Activated CD4-positive, alpha-beta T cell treated with anti-CD3 and anti-CD28 coated beads, Interleukin-2, amount 50 U/mL, for 16 hours (primary cell): ENCODE measurements at places on chromosomes 13 and 19.

- no peak for DNase-seq
These were observed 54.5 kb downstream of the RCBTB2 start for GRCh38 chr13:48478391-48478790.

- DNase-seq = no peak
These were observed 600 bp downstream of the AP1M1 start for GRCh38 chr19:16198370-16198651.

GRCh38 chr13:79386125-79386826, 19.8 kb downstream of the RBM26 start:
- DNase-seq = peak; percentile 49

- DNase-seq = no peak
These were observed 96.2 kb downstream of the SUCLA2 start for GRCh38 chr13:47904891-47905290.

DNA sequence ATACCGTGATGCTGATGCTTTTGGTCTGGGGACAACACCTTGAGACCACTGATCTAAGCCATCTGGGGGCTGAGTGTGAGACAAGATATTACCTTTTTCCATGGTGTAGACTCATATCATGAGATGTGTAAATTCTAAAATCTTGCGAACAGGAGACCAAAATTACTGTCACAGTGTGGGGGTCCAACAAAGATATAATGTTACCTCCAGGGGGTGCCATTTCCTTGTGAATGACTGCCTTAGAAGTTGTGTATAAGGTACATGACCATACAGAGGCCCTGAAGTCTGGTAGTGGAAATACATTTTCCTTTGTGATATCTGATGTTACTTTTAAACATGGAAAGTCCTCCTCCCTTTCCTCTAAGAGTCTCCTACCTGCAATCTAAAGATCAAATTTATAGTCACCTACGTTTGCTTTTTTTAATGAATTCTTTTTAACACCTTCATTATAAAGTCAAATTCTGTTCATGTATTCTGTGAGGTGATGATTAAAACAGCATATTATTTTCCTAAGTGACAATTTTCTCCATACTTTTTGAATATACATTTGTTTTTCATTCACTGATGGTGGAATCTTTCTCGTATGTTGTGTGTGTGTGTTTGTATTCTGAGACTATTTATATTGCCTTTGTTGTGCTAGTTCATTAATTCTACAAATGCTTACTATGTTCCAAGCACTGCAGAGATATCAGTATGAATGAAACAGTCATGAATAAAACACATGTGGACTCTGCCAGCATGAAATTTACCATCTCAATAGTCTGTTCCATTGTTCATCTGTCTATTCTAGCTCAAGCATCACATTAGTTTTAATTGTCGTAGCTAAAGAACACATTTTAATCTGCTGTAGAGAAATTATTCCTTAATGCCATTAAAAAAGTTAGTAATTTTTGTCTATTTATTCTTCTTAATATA, 113.7 kb downstream of the RFC3 start:
- peak; percentile 20 for DNase-seq

GRCh38 chr13:102440259-102440936, 38.5 kb upstream of the FGF14 start:
- no peak for DNase-seq

DNA sequence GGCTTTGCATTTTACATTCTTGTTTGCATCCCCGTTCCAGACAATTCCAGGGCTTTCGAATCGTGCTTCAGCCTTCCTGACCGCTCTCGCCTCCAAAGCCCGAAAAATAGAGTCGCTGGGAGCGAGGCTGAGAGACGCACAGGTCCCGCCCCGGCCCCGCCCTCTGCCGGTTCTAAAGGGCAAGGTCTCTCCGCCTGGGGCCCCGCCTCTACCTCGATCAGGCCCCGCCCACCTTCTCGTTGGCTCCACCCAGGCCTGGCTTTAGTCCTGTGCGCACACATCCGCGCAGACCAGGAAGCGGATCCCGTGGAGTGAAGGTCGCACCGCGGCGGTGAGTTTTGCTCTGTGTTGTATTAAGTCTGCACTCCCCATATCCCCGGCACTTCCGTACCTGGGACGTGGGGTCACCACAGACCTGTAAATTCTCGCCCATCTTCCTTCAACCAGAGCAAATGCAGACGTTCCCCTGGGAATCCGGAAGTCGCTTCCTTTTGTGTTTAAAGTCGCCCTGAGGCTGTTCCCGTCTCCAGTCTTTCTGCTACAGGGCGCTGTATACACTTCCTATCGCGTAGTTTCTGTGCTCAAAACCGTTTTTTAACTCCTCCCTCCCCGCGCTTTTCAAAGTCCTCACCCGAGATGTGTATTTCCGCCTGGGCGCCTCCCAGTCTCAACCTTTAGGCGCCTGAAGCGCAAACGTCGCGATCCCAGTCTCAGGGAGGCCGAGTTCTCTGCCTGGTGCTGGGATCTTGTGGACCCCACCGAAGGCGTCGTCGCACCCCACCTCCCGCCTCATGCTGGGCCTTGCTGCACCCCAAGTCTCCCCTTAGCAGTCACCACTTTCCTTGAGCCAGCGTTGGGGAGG, at the start of gene ZNF701:
TSS of gene ZNF701 (plus strand) at position 288 of the 862 bp plus-strand sequence. CDS start 3,861 bp downstream, outside the sequence.
- peak; percentile 90 for DNase-seq

DNA sequence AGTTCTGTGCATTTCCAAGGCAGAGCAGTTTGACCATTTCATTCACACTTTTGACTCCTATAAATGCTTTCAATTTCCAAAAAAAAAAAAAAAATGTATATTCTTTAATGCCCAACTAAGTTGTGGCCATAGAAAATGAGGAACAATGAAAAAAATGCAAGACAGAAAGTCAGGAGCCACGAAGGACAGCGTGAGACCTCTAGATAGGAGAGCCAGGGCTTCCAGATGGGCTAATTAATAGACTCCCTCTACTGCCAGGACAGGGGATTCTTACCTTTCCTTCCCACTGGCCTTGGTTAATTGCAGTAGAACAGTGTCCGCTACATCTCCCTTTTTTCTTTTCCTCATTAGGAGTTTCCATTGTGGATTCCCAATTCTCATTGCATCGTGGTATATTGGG, 8.6 kb downstream of the FPR3 start:
- DNase-seq = no peak

- no peak for DNase-seq
These were observed 32.7 kb downstream of the STK24 start for GRCh38 chr13:98544104-98544710.

- DNase-seq = no peak
These were observed 18.3 kb downstream of the NCLN start for GRCh38 chr19:3203805-3204645.

DNA sequence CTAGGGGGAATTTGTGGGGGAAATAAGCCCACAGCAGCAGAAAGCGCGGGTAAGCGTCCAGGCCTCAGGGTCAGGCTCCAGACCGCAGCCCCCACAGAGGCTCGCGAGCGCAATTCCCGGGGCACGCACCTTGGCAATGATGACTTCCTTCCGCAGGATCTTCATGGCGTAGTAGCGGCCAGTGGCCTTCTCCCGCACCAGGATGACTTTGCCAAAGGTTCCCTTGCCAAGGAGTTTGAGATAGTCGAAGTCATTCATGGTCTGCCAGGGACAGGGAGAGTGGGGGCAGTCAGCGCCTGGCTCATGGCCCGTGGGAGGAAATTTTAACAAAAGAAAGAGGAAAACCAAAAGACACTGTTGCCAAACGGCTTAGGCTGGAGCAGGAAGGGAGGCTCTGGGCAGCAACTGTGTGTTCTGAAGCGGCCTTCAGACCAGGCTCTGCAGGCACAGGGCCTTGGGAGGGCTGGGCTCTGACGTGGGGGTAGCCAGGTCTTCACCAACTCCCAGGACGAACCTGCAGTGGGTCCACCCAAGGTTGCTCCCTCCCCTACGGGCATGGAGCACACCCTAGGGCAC, 15.4 kb upstream of the CCNP start:
- no peak for DNase-seq

GRCh38 chr19:58409010-58409790, 751 bp downstream of the ZNF584 start:
- no peak for DNase-seq

DNA sequence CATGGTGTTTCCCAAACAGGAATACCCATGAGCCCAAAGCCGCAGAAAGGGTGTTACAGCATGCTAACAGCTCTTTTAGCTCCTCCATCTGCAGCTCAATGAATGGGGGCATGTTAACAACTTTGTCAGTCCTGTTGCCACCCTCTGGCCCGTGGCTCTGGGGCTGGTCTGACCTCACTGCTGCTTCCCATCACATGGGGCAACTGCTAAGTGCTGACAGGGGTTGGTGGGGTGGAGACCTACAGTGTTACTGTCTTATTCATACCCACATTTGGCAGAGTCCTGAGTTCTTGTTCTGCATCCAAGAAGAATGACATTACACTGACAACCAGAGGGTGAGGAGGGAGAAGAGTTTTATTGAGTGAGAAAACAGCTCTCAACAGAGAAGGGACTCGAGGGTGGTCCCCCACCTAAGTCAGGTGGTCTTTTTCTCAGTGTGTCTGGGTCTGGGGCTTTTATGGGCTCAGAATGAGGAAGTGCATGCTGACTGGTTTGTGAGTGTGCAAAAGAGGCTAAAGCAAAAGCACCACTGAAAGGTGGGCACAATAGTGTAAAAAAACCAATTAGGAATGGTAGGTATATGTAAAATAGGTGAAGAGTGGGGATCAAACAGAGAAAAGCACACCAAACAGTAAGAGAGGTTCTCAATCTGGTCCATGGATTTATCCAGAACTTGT, 1952.0 kb upstream of the PCDH20 start:
- DNase-seq = no peak

DNA sequence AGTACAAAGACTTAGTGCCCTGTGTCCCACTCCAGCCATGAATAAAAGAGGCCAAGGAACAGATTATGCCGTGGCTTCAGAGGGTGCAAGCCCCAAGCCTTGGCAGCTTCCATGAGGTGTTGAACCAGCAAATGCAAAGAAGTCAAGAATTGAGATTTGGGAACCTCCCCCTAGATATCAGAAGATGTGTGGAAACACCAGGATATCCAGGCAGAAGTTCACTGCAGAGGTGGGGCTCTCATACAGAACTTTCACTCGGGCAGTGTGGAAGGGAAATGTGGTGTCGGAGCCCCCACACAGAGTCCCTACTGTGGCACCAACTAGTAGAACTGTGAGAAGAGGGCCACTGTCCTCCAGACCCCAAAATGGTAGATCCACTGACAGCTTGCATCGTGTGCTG, 2421.4 kb downstream of the PCDH9 start:
- DNase-seq = no peak

DNA sequence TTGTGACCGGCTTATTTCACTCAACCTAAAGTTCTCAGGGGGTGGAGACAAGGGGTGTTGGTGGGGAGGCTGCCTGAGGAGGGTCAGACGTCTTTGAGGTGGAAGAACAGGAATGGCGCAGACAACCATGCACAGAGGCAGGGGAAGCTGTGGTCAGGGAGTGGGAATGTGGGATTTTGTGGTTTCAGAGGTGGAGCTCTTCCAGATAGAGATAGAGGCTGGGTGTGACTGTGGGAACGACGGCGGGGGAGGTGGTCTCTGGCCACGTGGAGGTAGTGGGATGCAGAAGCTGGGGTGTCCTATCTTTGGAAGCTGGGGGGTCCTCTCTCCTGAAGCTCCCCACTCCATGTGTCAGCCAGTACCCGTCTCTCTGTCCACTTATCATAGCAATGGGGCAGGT, 7.8 kb upstream of the KLK14 start:
- no peak for DNase-seq

DNA sequence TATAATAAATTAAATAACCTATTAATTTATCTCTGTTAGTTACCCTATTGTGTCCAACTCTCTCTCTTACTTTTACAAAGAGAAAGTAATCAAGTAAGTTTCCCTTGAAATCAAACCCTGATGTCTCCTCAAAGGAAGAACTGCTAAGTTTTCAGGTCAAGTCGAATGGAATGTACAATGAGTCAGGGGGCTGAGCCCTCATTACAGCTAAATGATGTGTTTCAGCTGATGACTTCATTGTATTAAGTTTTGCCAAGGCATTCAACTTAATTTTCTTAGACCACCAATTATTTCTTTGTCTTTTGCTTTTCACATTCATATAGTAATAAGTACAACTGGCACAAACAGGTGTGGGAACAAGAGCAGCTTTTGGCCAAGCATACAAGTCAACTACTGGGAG, 54.7 kb upstream of the DCT start:
- DNase-seq = no peak

DNA sequence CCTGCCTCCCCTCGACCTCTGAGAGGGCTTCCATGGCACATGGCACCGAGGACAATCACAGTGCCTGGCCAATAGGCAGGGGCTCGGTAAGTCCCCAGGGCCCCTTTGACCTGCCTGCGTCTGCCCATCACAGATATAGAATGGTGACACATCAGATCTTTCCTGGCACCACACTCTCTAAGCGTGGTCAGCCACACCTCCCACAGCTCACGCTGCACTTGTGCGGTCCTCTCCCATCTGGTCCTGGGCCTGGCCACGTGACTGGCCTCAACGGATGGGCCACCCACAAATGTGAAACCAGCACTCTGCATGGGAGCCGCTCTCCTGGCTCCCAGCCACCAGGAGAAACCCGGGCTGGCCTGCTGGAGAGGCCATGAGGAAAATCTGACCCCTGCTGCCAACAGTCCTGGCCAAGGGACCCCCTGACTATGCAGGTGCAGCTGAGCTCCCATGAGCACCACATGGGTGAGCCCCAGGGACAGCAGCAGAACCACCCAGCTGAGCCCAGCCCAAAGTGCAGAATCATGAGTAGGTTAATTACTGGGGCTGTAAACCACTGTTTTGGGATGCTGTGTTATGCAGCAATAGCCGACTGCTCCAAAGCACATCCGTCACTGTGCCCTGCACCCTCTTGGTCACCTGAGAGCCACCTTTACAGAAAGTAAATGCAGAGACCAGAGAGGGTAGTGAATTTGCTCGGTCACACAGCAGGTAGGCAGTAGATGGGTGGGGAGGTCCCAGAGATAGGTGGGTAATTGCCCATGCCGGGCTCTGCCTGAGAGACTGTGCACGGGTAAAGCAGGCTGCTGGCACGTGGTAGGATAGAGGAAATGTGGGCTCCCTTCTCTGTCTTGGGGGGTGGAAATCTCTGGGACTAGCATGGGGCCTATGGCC, 9.7 kb upstream of the MEF2B start:
- no peak for DNase-seq

- DNase-seq = peak; percentile 62
These were observed 104.8 kb downstream of the TNFRSF19 start for GRCh38 chr13:23674795-23675640.

GRCh38 chr19:1155352-1156304, 18.4 kb downstream of the SBNO2 start:
- no peak for DNase-seq

- DNase-seq = no peak
These were observed 101.5 kb upstream of the FNDC3A start for GRCh38 chr13:48874165-48874564.

DNA sequence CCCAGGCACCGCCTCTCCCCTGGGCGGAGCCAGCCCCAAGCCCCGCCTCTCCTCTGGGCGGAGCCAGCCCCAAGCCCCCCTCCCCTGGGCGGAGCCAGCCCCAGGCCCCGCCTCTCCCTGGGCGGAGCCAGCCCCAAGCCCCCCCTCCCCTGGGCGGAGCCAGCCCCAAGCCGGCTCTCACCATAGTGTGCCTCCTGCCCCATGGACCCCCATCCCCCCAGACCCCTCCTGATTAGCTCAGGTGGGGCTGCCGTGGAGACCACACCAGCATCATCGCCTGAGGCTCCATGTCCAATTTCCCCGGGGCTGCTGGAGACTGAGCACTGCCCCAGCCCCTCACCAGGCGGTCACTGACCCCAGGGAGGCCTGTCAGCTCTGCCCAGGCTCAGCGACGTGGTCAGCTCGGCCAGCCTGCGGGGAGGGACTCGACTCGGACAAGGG, 4.2 kb upstream of the MADCAM1 start:
- peak; percentile 24 for DNase-seq
